ENCODE measurements at places on chromosomes 12 and 14. TPM values are rescaled to one million over a fixed set of nuclear protein-coding genes. Genes with fewer than 3 reads are reported as not detected.

Gene CD27
- 43.4 TPM for total RNA-seq

Gene GPHN
- 15.9 TPM for total RNA-seq

DNA sequence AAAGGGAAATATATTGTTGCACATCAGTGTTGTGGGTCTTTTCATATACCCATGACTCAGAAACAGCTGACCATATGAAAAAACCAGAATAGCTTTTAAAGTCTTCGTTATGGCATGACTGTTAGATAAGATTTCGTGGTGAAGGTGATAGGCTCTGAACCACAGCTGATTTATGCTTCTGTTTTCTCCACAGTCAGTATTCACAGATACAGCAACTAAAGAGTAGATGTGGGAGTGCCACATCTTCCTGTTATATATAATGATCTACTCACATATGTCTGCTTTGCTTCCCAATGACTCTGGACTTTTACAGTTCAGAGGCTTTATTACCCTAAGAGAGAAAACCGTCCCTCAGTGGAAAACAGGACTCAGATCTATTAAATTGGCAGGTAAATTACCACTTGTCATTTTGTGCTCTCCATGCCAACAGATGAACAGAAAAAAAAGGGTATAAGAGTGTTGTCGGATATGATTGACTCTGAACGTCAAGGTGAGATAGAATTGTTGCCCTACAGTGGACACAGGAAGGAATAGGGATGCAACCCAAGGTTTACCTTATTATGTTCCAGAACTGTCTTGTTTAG is 1037.1 kb downstream of the GALC start:
- no peak for DNase-seq

Gene RNASE13
- not detected for total RNA-seq

DNA sequence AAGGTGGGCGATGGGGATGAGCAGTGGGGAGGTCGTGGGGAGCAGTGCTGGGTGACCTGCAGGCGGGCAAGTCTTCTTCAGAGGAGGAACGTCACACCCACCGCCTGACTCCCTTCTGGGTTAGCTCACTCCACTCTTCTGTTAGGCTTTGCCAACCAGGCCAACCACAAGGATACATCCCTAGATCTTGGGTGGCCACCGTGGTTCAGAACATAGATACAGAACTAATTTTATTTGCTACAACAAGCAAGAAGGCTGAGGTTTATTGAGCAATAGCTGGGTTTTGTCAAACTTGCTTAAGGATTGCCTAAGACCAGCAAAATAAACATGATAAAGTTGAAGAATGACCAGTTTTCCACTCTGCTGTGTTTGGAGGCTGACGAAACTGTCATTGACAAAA is 109.4 kb downstream of the DACT1 start:
- no peak for DNase-seq

Measured in activated CD4-positive, alpha-beta memory T cell treated with anti-CD3 and anti-CD28 coated beads, Interleukin-2, amount 10 ng/mL, durations not matched to agents 7 days and 5 days (primary cell).